Parietal lobe (tissue), 2 donors: ENCODE measurements at places on chromosomes 11 and 22. TPM values are rescaled to one million over a fixed set of nuclear protein-coding genes. Genes with fewer than 3 reads are reported as not detected.

SUSD2 gene
- total RNA-seq: 0.31 TPM

DKK3 gene
- 226 TPM for total RNA-seq

PARVA gene
- 5.0 TPM for total RNA-seq

RIMBP3B gene
- total RNA-seq: 0.63 TPM

STT3A gene
- 59.2 TPM for total RNA-seq
